Stimulated activated CD4-positive, alpha-beta T cell treated with anti-CD3 and anti-CD28 coated beads, Interleukin-1b, Interleukin-23, amount 100 ng/mL, for 4 hours (primary cell): ENCODE measurements at places on chromosomes 7 and 10.

GRCh38 chr7:139647814-139648390 is 124.4 kb downstream of the CLEC2L start:
- no peak for DNase-seq

- no peak for DNase-seq
Observed at GRCh38 chr10:17649836-17650235, 5.9 kb downstream of the STAM start.

GRCh38 chr10:97849687-97850402 is at the start of gene GOLGA7B:
GOLGA7B (plus strand) TSS chr10:97849843; CDS start chr10:97850304, 461 bp downstream.
- DNase-seq, result peak; percentile 30

DNA sequence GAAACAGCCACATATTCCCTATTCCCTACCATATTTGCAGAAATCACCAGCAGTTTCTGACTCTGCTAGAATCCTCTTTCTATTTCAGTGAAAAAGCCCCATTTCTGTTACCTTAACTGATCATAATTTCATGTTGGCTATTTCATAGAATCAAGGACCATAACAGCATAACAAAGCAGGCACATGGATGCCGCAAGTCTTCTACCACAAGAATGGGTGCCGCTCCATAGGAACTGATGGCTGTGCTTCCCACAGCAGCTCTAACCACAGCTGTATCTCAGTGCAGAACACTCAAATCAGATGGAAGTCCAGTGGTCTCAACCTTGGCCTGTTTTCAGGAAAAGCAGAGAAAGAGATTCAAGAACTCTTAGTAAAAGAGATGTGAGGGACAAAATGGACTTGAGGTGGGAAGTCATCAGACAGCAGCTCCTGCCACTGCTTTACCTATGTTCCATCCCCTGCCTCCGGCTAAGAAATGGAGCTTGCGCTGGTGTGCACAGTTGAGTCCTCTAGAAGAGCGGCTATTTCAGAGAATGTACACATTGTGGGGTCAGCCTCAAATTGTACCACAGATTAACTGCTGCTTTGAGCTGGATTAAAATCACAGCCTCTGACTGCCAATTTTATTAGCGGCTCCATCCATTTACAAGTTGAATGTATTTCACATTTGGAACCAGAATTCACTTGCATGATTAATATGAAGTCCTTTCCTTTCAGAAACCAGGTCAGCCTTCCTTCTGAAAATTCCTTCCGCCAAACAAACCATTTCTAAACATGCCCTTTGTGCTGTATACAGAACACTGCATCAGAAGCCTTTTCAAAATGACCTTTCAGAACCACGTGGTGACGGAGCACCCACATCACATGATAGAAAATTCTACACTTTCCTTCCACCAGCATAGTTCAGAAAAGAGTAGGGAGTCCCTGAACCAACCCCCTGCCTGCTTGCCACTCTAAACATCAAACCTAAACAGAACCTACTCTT is 7.7 kb downstream of the PTPRN2 start:
- no peak for DNase-seq

- no peak for DNase-seq
Observed at GRCh38 chr7:26397796-26398426, 106.2 kb downstream of the SNX10 start.

DNA sequence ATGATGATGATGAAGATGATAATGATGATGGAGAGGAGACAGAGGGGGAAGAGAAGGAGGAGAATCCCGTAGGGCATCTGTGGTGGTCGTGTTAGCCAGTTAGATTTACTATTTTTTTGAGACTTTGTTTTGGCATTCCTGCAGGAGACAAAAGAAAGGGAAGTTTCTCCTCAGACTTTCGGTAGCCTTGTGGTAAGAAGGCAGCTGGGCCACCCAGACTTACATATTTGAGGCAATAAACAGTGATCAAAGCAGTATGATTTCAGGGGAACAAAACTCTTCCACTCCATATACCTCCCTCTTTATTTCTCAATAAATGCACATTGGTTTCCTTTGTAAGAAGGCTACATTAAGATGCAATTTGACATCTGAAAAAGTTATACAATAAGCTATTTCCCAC is 32.4 kb upstream of the BICC1 start:
- no peak for DNase-seq

DNA sequence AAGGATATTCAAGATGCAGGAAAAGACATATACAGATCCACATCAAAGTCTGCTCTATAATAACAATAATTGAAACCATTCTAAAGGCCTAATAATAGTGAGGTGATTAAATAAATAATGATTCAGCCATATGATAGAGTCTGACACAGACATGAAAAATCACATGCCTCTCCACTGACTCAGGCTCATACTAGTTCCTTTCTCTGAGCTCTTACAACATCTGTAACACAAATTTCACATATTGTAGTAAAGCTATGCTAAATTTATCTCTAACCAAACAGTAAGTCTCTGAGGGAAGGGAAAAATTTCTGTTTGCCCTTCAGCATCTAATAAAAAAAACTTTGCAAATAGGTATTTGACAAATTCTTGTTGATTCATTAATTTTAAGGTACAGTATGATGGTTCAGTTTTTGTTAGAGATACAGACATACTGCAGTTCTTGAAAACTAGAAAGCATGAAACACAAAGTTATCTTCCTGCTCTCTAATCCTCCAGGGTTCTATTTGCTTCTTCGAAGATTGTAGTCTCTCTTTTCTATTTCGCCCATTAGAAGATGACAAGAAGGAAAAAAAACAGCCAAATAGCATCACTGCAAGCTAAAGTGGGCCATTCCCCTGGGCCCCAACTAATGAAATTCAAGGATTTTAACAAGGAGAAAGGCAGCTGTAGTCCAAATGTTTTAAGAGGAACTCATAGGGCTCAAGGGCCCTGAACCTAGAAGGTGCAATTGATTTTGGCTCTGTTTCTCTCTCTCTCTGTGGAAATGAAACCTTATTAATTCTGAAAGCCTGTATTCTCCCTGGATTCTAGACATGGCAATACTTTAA is 53.9 kb downstream of the CUBN start:
- DNase-seq, result no peak

- DNase-seq, result no peak
Observed at GRCh38 chr7:78207269-78207668, 408.7 kb downstream of the PHTF2 start.

DNA sequence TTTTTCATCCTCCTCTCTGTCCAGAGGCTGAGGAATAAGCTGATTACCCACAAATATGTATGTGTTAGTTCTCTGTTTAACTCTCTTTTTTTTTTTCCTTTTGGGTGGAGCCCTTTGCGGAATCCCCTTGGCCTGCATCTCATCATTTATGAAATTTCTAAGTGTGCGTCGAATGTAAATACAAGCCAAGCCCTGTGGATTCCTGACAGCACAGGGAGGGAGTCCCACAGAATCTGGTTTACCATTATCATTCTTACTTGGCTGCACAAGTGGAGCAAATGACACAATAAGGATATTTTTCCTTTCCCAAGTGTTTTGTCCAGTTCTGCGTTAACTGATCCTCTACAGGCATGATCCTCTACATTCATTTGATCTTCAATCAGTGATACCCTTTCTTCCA is 11.4 kb downstream of the STK31 start:
- DNase-seq, result no peak

- no peak for DNase-seq
Observed at GRCh38 chr7:130346177-130346905, 1.7 kb downstream of the CPA5 start.

DNA sequence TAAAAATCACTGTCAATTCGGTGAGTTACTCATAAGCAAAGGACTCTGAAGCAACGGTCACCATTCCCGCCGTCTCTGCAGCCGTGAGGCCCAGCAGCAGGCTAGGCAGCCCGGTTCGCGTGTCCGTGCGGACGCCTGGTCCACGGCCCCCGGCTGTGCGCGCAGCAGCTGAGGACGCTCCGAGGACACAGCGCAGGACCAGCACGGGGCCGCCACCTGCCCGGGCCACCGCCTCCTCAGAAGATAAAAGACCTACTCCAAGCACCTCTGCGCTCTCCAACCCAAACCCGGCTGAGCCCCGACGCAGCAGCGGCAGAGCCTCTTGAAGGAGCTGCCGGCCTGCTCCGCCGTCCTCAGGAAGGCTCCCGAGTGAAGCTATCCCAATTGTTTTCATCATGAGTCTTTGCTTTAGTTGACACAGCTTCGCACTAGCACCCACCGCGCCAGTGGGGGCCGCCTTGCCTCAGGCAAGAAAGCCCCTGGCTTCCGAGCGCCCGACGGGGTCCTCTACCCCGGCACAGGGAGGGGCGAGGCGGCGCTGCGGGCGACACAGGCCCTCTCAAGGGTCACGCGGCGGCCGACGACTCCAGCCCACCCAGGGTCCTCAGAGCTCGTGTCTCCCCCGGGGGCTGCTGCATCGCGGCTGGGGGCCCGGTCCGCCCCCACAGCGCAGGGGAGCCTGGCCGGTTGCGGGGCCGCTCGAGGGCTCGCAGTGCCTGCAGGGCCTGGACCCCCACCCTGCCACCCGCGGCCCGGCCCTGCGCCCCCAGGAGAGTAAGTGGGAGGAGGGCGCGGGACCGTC is 16.9 kb upstream of the GPR146 start:
- no peak for DNase-seq

DNA sequence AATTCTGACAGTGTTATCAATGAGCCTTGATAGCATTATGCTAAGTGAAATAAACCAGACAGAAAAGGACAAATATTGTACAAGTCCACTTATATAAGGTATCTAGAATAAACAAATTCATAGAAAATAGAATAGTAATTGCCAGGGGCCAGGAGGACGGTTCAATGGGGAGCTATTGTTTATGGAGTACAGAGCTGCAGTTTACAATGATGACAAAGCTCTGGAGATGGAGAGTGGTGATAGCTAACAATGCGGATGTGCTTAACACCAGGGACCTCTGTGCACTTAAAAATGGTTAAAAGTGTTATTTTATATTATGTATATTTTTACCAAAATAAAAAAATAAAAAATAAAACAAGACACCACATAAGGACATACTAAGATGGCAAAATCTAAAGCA is 46.1 kb upstream of the ZNF33B start:
- no peak for DNase-seq

DNA sequence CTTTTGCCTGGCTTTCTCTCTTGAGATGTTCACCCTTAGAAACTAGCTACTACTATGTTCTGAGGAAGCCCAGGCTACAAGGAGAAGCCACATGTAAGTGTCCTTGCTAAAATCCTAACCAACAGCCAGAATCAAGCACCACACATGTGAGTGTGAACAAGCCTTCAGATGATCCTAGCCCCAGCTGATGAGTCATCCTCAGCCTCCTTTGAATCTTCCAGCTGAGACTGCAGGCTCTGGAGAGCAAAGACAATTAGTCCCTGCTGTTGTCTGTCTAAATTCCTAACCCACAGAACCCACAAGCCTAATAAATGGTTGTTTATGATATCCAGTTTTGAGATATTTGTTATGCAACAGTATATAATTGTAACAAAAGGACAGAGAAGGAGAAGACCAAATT is 92.8 kb upstream of the TAC1 start:
- no peak for DNase-seq

GRCh38 chr10:44950326-44951225 is 9.0 kb upstream of the RASSF4 start:
- DNase-seq, result no peak

DNA sequence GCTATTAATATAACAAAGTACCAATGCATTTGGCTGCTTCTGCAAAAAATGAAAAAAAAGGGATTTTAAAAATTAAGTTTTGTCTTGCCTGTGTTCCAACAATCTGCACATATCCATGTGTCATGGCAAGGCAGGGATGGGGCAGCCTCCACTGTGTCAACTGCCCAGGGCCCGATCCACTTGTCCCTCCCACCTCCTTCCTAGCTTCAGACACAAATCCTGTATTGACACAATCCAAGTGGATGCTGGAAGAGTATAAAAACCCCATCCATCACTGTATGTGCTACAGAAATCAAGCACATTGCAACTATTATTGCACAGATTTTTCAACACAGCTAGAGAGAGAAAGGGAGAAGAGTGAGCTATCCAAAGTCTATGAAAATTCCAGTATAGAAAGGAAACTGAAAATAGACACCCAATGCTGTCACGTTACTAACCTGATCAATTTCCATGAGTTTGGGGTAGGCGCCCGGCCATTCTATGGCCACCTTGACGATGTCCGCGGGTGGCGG is 106.4 kb downstream of the ELMO1 start:
- no peak for DNase-seq

GRCh38 chr7:100374601-100375000 is 1.3 kb downstream of the PILRA start:
- DNase-seq, result no peak

GRCh38 chr7:64849250-64849923 is 53.7 kb upstream of the ZNF273 start:
- DNase-seq, result no peak

- DNase-seq, result no peak
Observed at GRCh38 chr10:79941146-79941545, 7.8 kb downstream of the SFTPD start.

- no peak for DNase-seq
Observed at GRCh38 chr10:76981251-76981650, 656.4 kb downstream of the KCNMA1 start.

- DNase-seq, result no peak
Observed at GRCh38 chr10:133021963-133022775, 65.6 kb upstream of the ADGRA1 start.
